ENCODE measurements at places on chromosomes 6 and 20.

- no peak for DNase-seq
Observed at GRCh38 chr6:43744491-43744890, 25.5 kb upstream of the VEGFA start.

DNA sequence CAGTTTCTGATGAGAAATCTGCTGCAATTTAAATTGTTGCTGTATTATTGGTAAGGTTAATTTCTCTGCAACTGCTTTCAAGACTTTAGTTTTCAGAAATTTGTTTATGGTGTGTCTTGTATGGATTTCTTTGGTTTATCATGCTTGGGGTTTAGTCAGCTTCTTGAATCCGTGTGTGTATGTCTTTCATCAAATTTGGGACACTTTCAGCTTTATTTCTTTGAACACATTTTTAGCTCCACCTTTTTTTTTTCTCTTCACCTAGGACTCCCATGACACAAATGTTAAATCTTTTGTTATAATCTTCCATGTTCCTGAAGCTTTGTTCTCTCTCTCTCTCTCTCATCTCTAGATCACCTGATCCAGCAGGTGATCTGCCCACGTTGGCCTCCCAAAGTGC is 13.4 kb upstream of the TP53TG5 start:
- no peak for DNase-seq

DNA sequence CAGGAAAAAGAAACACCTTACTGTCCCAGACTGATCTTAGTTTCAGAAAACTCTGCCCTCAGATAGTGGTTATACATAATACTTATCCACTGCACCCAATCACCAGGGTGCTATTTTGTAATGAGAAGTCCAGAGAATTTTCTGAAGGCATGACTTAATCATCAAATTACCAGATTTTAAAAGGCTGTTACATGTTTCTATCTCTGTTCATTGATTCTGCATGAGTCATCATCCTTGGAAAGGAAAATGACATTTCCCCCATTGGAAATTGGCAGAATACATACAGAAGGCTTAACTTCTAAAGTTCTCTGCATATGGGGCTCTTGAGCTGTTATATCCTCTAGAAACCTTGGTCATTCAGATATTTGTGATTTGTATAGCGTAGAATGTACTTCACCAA is 587.9 kb upstream of the FLRT3 start:
- DNase-seq: no peak

DNA sequence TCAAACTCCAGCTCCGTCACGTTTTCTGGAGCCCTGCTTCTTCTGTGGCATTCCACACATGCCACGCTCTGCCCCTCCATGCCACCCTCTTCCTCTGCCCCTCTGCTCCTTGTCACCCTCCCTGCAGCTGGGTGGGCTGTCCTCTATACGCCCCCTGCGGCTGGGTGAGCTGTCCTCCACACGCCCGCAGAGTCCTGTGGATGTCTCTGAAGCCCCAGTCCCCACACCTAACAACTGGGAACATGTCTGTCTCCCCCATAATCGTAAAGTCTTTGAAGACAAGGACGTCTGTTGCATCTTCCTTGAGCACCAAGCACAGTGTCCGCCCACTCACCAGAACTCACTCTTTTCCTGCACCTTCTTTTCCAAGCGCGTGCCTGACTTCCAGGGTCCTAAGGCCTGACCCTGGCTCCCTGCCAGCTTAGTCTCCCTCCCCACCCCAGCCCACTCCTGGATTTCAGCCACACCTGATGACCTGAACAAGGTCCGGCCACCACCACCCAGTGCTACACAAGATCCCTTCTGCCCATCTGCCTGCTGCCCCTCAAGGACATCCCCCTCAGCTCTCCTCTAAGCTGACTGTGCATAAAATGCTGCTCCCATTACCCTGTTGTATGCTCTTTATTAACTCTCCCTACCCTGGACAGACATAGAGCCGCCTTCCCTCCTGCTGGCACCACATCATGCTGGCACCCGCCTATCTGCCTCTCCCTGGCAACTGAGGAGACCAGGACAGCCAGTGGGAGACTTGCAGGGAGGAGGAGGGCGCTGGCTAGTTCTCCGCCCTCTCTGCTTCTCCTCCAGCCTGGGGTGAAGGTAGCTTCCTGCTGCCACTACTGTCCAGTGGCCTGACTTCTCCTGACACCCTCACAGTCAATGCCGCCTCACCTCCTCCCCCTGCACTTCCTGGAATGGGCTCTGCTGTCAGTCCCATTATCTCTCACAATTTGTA is 10.7 kb upstream of the PRR18 start:
- no peak for DNase-seq
